ENCODE measurements at places on chromosomes 2 and 18. TPM values are rescaled to one million over a fixed set of nuclear protein-coding genes. Genes with fewer than 3 reads are reported as not detected.

GRCh38 chr2:43005975-43006833 lies 213.8 kb upstream of the HAAO start:
- no peak for DNase-seq

- DNase-seq = no peak
These were observed 182.4 kb downstream of the DYSF start for GRCh38 chr2:71635798-71636197.

The LRRC30 gene
- total RNA-seq = not detected

The WNT6 gene
- total RNA-seq = 7.9 TPM

The RAMP1 gene
- total RNA-seq = not detected
